ENCODE measurements at places on chromosomes 16 and 17.

DNA sequence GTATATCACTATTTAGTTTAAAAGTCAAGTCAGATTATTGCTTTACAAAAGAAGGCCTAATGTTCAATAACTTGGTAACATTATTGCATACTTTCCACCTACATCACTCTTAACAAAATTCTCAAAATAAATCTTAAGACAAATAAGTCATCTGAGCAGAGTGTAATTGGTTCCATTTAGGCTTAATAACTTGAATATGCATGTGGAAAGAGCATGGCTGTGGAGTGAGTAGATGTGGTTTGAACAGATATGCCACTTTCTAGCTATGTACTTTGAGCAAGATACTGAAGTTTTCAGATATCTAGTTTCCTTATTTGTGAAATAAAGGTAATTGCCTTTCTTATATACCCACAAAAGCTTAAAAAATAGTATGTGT, 6.7 kb upstream of the EVI2A start:
- DNase-seq = no peak

DNA sequence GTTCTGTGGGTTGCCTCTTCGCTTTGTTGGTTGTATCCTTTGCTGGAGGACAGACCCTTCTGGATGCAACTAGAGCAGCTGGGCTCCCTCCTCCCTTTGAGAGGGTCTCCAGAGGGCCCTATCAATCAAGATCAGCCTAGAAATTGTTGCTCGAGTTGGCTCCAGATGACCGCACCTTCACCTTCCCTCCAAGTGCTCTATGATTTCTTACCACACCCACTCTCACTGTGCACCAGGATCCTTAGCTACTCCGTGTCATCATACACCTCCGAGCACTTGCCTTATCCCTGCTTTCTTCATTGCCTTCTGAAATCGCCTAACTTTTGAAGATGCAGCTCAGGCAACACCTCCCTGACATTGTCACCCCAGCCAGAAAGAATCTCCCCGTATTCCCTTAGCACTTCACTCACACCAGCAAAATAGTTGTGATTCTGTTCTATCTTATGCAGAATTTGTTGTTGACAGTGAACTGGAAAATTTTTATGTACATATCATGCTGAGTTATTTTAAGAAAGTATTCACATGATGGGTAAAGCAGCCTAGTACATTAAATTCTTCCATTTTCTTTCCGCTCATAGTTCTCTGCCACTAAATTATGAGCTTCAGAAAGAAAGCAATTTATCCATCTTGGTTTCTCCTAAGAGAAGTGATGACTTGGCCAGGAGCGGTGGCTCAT, 52.9 kb downstream of the ABAT start:
- no peak for DNase-seq

DNA sequence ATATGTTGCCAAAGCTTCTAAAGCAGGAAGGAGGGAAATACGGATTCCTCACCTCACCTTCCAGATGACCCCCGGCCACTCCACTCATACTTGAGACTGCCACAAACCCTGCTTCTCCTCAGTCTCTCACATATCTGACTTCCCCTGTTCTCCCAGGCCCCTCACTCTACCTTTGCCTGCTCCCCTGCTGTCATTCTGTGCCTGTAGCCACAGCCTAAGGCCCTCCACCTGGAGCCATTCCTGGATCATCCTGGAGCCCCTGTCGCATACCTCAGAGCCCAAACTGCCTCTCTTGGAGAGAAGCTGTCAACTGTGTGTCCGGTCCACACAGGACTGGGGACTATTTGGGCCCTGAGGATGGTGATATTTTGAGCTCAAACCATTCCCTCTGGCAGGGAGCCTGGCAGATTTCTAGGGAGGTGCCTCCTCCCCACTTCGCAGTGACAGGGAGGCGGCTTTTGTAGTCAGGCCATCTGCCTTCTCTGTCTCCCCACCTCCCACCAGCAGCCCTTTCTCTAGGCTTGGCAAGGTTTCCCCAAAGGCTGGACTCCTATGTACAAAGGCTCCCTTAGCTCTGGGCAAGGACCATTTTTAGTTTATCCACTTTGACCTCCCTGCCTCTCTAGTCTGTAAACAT, 2.3 kb upstream of the MED24 start:
- peak; percentile 26 for DNase-seq

- no peak for DNase-seq
These were observed 181.6 kb upstream of the C17orf78 start for GRCh38 chr17:37194208-37194607.

DNA sequence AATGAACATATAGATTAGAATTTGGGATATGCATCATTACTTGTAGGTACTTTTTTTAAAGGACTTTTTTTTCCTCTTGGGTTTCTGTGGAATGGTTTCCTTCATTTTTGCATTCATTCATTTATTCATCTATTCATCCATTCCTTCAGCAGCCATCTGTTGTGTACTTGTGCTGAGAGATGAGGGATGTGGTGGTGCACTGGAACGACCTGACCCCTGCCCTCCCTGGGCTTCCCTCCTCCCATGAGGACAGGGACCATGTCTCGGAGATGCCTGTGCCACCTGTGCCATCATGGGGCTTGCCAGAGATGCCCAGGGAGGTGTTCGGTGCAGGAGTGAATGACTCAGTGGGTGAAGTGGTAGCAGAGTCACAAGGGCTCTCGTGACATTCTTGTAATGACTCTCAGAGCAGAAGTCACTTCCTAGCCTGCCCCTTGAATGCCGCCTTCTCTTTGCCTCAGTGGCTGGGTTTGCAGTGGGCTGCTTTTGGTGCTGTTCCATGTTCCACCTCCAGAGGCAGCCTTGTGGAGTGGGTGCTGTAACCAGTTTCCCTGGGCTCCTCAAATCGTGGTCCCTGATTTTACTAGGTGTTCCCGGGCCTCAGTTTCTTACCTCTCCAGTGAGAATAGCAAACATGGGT, 43.9 kb downstream of the CLEC16A start:
- no peak for DNase-seq

- no peak for DNase-seq
These were observed 219.8 kb downstream of the STX8 start for GRCh38 chr17:9355846-9356245.

- no peak for DNase-seq
These were observed 5.4 kb downstream of the THRA start for GRCh38 chr17:40068129-40068581.

DNA sequence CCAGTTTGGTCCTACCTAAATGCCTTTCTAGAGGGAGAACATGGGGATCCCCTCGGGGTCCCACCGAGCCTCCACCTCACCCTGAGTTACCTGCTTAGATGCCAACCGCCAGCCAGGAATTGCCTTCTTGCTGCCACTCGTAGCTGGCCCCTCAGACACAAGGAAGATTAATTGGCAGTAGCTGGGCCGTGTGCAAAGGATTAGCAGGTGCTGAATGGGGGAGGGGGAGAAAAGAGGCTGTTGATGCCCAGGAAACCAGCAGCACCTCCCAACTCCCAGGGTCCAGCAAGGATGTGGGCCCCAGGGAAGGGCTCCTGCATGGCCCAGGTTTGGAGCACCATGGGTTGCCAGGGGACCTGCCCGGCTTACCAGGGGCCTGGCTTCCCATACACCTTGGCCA, at the start of gene CNGB1:
Gene CNGB1 (minus strand): TSS at position 159 of the 400 bp plus-strand sequence. CDS start 3,842 bp downstream, outside the sequence.
- peak; percentile 73 for DNase-seq

- no peak for DNase-seq
These were observed 27.2 kb upstream of the ITGA3 start for GRCh38 chr17:50028736-50029120.

GRCh38 chr17:35866341-35866950, 2.2 kb downstream of the HEATR9 start:
- no peak for DNase-seq

DNA sequence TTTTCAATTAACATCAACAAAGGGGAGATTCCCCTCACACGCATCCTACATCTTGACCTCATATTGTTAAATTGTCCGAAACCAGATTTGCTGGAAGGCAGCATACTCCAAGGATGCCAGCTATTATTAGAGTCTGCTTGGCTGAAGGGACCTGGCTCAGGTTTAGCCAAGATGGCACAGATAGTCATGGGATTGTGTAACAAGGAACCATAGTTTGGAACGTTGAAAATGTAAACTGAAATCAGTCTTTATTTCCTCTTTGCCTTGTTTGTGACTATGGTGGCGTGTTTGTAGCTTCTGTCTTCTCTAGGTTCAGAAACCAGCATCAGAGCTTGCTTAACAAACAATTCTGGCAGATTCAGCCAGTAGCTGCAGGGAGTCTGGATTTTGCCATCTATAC, 5.9 kb downstream of the ARSG start:
- DNase-seq = no peak

- DNase-seq = no peak
These were observed 9.0 kb upstream of the SLFN12L start for GRCh38 chr17:35546487-35546886.

DNA sequence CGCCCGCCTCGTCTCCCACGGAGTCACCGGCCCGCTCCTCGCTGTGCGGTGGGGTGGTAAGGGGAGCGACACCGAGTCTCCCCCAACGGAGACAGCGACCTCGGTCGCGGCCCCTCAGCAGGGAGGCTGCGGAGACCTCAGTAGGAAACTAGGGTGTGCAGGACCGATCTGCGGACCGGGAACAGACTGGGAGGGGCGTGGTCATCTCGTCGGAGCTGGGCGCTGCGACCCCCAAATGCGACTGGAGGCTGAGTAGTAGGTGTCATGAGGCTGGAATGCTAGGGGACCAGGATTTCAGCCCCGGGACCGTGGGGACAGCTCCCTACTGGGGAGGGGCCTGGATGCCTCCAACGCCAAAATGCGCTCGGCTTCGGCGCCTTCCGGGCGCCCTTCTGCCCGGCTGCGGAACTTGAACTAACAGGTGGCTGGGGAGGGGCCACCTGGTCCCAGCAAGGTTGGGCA, 1.3 kb downstream of the CACNG4 start:
- peak; percentile 41 for DNase-seq

DNA sequence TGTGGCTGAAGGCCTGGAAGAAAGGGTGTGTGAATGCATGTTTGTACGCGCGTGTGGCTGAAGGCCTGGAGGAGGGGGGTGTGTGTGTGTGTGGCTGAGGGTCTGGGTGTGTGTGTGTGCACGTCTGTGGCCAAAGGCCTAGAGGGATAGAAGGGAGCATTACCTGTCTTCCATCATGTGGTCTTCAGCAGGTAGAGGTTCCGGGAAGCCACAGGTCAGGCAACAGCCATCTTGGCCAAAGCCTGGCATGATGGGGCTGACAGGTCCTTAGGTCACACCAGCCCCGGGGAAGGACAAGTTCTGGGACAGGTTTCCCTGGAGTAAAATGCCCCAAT, 5.2 kb downstream of the LITAFD start:
- no peak for DNase-seq

DNA sequence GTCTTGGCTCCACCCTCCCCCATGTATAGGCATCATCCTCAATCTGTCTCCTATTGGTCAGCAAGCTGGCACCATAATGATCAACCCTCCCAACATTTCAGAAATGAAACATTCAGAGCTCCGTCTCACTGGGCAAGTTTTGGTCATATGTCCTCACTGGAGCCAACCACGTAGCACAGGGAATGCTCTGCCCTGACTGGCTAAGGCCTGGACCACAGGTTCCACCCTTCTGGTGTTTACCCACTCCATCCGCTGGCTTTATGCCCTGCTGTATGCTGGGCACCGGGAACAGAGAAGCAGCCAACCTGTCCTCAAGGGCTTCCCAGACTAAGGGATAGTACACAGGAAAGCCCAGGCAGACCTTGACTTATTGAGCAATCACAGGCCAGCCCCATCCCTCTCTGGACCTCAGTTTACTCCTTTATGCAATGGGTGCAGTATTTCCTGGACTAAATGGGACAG, 20.5 kb downstream of the MYO15A start:
- DNase-seq = peak; percentile 17

- DNase-seq = no peak
These were observed 4.8 kb downstream of the MAP2K3 start for GRCh38 chr17:21289175-21289901.

DNA sequence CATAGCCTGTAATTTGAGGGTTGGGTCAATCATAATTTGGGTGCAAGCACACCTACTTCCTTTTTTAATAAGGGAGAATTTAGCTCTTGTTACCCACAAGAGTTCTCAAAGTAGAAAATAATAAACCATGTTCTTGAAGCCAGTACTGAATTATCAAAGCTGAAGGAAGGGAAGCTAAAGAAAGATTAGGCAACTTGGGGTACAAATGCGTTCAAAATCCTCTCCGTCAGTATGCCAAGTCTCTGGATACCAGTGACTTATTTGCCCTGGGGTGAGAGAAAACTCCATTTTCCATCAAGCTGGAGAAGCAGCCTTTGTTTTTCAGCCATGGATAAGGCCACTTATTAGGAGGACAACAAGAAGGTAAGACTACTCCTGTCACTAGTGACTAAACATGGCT, 23.5 kb upstream of the DHRS13 start:
- no peak for DNase-seq

DNA sequence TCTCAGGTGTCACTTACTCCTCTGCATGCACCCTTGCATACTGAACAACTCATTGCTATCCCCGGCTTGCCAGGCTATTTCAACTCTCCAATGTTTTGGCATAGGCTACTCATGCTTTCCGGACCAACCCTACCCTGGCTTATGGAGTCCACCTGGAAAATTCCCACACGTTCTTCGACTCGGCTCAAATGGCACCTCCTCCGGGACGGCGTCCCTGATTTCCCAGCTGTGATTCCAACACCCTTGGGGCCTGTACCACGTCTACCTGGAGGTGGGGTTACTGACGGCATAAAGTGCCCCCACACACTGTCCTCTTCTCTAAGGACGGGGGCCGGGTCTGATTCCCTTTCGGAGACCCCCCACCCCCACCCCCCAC, 498 bp downstream of the SMYD4 start:
- DNase-seq = no peak

DNA sequence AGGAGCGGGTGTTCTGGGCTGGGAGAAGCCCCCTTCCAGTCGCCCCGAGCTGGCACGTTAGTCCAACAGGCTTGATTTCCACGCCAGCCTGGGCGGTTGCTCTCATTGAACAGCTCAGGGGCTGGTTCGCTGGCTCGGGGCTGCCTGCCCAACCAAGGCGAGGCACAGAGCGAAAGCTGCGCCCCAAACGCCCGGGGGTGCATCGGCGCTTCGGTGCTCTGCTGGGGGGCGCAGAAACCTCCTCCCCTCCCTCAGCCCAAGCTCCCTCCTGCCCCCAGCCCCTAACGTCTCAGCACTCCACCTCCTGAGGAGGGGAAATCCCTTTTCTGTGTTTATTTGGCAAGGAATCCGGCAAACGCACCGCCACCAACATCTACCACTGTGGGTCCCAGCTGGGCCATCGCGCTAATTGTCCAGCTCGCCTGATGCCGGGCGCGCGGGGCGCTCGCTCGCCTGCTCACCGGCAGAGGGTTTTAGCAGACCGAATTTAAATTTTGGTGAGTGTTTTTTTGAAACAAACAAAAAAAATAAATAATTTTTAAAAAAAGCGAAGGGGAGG, 29.5 kb upstream of the RBFOX1 start:
- no peak for DNase-seq

GRCh38 chr16:87441886-87442580, 49.9 kb downstream of the MAP1LC3B start:
- DNase-seq = no peak

GRCh38 chr17:57511475-57512123, 233.5 kb downstream of the CCDC182 start:
- peak; percentile 61 for DNase-seq

- no peak for DNase-seq
These were observed 7.8 kb downstream of the HGS start for GRCh38 chr17:81691608-81692007.

- no peak for DNase-seq
These were observed 1.1 kb upstream of the ALOX12 start for GRCh38 chr17:6994666-6995256.

GRCh38 chr17:27810902-27811557, 10.7 kb upstream of the NOS2 start:
- DNase-seq = no peak
